ENCODE measurements at places on chromosomes 11 and 22.

- DNase-seq, result no peak
Observed at GRCh38 chr22:29882716-29883044, 294 bp upstream of the MTMR3 start.

GRCh38 chr22:27720860-27721259, 80.7 kb downstream of the MN1 start:
- DNase-seq, result no peak

DNA sequence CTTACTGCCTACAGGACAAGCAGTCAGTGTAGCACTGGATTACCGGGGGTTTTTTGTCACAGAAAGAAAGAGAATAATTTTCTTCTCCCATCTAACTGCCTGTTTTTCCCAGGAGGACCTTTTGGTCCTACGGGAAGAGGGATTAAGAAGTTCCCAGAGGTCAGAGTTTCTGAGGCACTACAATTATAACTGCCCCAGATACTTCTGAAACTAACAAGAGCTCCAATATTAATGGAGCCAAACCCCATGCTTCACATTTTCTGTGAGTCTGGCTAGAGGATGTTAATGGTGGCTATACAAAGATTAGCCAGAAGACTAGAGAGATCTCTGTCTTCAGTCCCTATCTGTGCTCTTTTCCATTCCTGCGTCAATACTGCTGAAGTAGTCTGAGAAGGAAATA, at the start of gene OR56A3:
Gene OR56A3, plus strand, starts transcription at position 301 of the 400 bp plus-strand sequence. CDS start 5,096 bp downstream, outside the sequence.
- no peak for DNase-seq

DNA sequence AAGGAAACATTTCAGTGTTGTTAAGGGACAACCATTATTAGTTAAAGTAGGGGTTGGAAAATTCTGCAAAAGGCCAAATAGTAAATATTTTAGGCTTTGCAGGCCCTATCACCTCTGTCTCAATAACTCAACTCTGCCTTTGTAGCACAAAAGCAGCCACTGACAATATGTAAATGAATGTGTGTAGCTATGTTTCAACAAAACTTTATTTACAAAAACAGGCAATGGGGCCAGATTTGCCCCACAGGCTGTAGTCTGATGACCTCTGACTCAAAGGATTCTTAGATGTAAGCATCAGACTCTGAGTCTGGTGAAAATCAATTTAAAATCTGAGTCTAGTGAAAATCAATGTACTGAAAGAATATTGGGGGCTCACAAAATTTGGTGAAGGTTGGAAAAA, 50.3 kb downstream of the PAK1 start:
- DNase-seq, result no peak

GRCh38 chr11:119193001-119193400, 7.7 kb downstream of the NHERF4 start:
- DNase-seq, result no peak

DNA sequence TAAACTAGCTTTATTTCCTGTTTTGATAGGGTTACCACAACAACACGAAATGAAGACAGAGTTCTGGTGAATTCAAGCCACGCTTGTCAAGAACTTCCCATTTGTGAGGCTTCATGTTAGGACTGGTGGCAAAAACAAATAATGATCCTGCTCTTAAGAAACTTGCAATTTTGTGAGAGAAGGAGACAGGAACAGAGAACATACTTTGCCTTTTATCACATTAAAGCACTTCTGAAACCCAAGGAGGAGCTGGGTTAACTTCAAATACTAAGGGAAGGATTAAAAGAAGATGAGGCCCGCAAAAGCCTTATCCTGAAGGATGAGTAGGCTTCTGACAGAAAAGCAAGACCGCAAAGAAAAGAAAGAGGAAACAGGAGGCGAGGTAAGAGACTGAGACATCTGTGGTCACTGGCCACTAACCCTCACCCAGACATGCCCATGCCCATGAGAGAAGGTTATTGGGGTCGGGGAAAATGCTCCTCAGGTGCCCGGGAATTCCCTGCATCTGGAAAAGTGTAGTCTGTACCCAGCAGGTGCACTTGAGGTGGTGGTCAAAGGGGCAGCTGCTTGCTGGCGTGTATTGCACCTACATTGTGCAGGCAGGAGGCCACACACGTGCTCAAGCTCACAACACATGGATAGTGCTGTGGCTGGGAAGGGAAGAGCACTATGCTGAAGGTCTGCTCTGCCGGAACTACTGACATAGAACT, 50.5 kb downstream of the MAPK1 start:
- DNase-seq, result no peak

GRCh38 chr22:24580276-24580675, 12.6 kb downstream of the LRRC75B start:
- DNase-seq, result no peak

GRCh38 chr11:16881074-16881709, 133.0 kb downstream of the PLEKHA7 start:
- DNase-seq, result no peak

GRCh38 chr11:71992136-71992730, 6.5 kb upstream of the IL18BP start:
- no peak for DNase-seq

- no peak for DNase-seq
Observed at GRCh38 chr11:119635041-119635740, 93.8 kb downstream of the NECTIN1 start.

DNA sequence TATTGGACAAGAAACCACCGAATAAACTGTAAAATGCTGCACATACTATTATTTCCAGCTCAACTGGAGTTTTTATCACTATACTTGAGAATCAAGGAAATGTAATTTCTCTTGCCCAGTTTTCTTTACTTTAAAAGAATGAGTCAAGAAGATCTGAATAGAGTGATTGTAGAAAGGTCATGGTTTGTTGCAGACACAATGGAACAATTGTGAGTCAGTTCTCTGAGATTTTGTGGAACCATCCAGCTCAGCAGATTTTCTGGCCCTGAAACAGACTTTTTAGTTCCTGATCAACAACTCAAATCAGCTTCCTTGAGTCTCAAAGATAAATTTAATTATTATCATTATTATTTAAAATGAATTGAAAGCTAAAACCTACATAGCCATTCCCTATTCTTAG, 1.3 kb downstream of the TCN1 start:
- no peak for DNase-seq

GRCh38 chr22:39360674-39361413, 11.1 kb downstream of the SYNGR1 start:
- no peak for DNase-seq

DNA sequence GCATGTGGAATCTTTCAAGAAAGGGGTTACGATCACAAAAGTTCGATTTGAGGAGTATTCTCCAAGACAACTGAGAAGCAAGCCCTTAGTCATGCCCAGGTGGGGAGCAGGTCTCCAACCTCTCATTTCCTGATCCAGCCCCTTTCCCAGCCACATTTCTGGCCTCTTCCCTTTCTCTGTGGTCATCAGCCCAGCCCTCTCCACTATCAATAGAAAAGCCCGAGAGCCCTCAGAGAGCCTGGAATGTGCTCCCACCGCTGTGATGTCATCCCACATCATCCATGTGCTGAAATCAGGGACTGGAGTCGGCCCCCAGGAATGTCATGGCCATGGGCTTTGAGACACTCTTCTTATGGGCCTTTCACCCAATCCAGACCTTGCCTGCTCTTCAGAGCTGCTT, 62.6 kb downstream of the KCNJ1 start:
- DNase-seq, result no peak

DNA sequence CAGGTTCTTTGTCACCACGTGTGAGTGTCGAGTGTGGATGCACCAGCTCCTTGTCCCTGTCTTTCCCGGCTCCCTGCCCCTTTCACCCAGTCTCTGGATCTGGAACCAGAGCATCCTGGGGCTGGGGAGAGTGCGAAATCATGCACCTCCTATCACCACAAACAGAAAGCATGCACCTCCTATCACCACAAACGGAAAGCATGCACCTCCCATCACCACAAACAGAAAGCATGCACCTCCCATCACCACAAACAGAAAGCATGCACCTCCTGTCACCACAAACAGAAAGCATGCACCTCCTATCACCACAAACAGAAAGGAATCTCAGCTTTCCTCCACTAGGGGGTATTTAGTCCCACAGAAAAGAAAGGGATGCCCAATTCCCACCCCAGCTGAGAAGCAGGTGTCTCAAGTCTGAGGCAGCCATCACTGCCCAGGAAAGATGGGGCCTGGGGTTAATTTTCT, 5.9 kb upstream of the GLB1L3 start:
- DNase-seq, result no peak

- no peak for DNase-seq
Observed at GRCh38 chr11:1012740-1013630, 23.5 kb downstream of the MUC6 start.

DNA sequence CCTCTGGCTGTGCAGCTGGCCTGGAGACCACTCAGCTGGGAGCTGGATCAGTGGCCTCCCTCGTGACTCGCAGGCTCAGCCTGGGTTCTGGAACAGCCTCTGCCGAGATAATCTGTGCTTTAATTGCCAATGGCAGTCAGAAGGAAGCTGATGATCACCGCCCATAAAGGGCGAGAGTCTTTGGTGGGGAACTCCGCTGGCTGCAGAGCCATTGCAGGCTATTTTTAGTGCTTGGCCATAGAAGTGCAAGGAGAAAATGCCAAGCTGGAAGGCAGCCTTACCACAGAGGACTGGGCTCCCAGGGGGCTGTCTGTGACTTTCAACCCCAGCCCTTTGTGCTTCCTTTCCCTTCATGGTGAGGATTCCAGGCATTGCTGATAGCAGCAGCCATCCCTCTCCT, 62.2 kb upstream of the TENM4 start:
- DNase-seq, result no peak

DNA sequence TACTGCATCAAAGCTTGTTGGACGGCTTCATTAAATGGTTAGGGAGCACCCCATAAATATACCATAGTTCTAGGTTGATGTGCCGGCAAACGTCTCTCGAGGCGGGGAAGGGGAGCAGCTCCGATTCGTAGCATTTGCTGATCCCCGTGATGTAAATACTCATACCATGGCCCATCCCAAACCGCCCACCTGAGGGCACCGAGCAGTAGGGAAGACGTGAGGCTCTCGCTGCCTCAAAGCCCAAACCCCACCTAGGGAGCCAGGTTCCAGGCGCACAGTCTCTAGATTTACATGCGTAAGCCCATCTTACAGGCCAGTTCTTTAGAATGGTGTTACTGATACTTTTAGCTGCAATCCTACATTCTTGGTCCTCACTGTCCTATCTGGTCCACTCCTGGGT, 124.0 kb downstream of the FEZ1 start:
- no peak for DNase-seq

- DNase-seq, result no peak
Observed at GRCh38 chr11:56188602-56189001, 12.2 kb downstream of the OR5J2 start.

GRCh38 chr11:133266986-133267385, 265.3 kb downstream of the OPCML start:
- no peak for DNase-seq

GRCh38 chr11:27392278-27393114, 29.5 kb upstream of the CCDC34 start:
- DNase-seq, result no peak

DNA sequence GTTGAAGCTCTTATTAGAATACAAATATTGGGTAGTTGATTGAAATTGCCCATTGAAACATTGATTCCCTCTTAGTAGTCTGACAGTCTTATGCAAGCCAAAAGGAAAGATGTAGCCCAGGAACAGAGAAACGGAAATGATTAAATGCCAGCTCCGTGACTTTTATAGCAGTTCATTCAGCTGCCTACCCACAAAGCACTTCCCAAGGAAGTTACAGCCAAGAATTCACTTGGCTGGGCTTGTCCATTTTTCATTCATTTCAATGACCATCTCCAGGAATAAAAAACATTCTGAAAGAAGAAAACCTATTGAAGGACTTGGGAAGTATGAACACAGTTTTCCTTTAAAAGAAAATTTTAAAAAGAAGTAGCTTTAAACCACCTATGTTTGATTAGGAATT, 62.0 kb downstream of the NCAM1 start:
- DNase-seq, result no peak

DNA sequence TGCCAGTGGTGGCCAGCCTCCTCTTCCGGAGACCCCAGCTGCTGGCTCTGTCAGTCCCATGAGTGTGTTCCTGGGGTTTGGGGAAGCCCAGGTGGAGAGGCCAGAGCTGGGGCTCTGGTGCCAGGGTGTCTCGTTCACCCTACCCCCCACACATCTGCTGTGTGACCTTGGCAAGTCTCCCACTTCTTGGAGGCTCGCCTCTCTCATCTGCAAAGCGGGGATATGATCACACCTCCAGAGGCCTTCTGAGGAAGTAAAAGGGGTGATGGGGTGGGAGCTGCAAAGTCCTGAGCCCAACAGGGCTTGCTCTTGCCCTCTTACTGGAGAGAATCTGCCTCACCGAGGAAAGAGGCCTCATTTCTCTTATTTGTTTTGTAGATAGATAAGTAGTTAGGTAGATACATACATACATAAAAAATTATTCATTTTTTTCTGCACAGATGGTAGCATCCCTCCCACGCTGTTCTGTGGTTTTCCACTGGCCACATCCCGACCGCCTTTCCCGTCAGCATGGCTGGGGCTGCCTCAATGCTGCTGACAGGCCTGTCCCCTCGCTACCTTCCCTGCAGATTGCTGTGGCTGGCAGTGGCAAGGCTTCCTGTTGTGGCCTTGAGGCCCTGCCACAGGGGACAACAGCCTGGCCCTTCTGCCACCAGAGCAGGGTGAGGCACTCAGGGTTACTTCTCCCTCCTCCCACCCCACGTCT, 23.9 kb downstream of the MYO7A start:
- DNase-seq, result peak; percentile 66

DNA sequence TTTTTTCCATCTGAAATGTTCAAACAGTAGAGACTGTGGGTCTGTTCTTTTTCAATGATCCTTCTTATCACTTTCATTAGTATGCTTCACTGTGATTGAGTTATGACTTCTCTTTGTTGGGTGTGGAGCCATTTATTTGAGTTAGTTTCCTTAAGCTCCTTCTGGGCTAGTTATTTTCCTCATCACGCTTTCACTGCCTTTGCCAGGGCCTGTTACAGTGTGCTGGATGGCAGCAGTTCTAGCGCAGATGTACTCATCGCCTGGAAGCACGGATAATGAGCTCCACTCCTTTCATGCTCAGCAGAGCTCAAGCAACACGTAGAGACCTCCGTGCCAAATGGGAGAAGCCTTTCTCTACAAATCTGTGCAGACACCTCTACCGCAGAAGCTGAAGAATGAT, 7.0 kb upstream of the ARHGAP42 start:
- DNase-seq, result no peak

GRCh38 chr11:45494738-45495137, 170.7 kb downstream of the CHST1 start:
- no peak for DNase-seq

GRCh38 chr11:11965192-11965591, 43.2 kb downstream of the DKK3 start:
- no peak for DNase-seq

- no peak for DNase-seq
Observed at GRCh38 chr22:46044621-46045458, 67.9 kb upstream of the WNT7B start.

GRCh38 chr11:1831338-1832210, 3.2 kb upstream of the SYT8 start:
- DNase-seq, result no peak

DNA sequence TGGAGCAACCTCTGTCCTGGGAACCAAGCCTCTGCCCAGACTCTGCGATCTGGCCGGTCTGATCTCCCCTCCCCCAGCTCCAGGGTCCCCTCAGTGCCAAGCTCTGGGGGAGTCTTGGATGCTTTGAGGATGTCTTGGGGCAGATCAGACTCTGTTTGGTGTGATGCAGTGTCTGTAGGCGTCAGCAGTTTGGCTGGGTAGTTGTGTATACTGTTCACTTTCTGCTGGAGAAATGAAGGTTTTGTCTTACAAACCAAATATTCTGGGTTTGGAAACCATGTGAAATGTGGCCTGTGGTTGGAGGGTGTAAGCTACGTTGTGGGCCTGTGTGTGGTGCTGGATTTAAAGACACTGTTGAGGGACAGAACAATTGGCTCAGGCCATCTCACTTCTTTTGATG, 4.6 kb downstream of the INSC start:
- no peak for DNase-seq

- no peak for DNase-seq
Observed at GRCh38 chr22:28259774-28260312, 340.8 kb upstream of the PITPNB start.
